ENCODE measurements at places on chromosomes 7 and 10. TPM values are rescaled to one million over a fixed set of nuclear protein-coding genes. Genes with fewer than 3 reads are reported as not detected.

The RASSF4 gene
- 44.0 TPM for total RNA-seq

The CPED1 gene
- total RNA-seq, result 13.3 TPM

The CAV2 gene
- total RNA-seq, result 12.8 TPM

The BTBD16 gene
- not detected for total RNA-seq

The FAM200A gene
- total RNA-seq, result 3.4 TPM

The SRRM3 gene
- total RNA-seq, result 1.5 TPM

The SKIDA1 gene
- 0.34 TPM for total RNA-seq

The CYP3A7 gene
- not detected for total RNA-seq

The TRIM50 gene
- 0.79 TPM for total RNA-seq

The TUBB8 gene
- not detected for total RNA-seq

The SFRP5 gene
- not detected for total RNA-seq

The ELN gene
- total RNA-seq, result 36.5 TPM

The SYT15 gene
- total RNA-seq, result 1.7 TPM

The ZEB1 gene
- 99.8 TPM for total RNA-seq

The VWDE gene
- not detected for total RNA-seq

The MNX1 gene
- total RNA-seq, result not detected

The MEST gene
- 3.0 TPM for total RNA-seq

The CCDC3 gene
- 10.1 TPM for total RNA-seq

The CUZD1 gene
- 0.19 TPM for total RNA-seq

The CACNA2D1 gene
- total RNA-seq, result 167 TPM

The PRKCQ gene
- 72.0 TPM for total RNA-seq

The HMX2 gene
- total RNA-seq, result not detected

The GIMAP5 gene
- total RNA-seq, result 8.4 TPM

The CEP55 gene
- not detected for total RNA-seq

The CAMK1D gene
- 0.47 TPM for total RNA-seq

The PIK3AP1 gene
- total RNA-seq, result 1.4 TPM

The TAX1BP1 gene
- total RNA-seq, result 143 TPM

The UROS gene
- 73.6 TPM for total RNA-seq

The PIK3CG gene
- 1.6 TPM for total RNA-seq

The NEUROD6 gene
- not detected for total RNA-seq

Measured in psoas muscle (tissue), 8 donors.